ENCODE measurements at places on chromosomes 1 and 21.

GRCh38 chr1:96837057-96837780 lies 115.6 kb downstream of the PTBP2 start:
- DNase-seq: no peak

- no peak for DNase-seq
Measured at GRCh38 chr1:244919320-244920282, 55.3 kb upstream of the HNRNPU start.

- DNase-seq: peak; percentile 22
Measured at GRCh38 chr21:35616090-35616489, 444.2 kb downstream of the SETD4 start.

DNA sequence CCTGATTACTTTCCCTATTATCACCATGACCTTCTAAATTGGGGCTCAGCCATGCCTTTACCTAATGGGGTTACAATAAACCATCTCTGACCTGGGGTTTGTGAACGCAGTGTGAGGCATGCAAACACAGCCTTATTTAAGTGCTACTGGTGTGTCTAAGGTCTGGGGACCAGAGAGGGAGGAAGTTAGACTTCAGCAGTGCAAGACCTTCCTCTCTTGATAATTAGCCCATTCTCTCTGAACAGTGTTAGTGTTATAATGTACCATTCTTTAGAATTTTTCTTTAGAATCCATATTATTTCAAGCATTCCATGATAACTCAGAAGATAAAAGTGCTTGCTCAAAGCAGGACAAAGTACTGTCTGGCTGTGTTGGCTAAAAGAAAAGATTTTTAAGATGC lies 10.5 kb upstream of the LRRC8D start:
- no peak for DNase-seq

GRCh38 chr21:38920631-38921398 lies 115.1 kb downstream of the ETS2 start:
- DNase-seq: no peak

GRCh38 chr1:91165033-91165654 lies 143.3 kb upstream of the ZNF644 start:
- peak; percentile 77 for DNase-seq

DNA sequence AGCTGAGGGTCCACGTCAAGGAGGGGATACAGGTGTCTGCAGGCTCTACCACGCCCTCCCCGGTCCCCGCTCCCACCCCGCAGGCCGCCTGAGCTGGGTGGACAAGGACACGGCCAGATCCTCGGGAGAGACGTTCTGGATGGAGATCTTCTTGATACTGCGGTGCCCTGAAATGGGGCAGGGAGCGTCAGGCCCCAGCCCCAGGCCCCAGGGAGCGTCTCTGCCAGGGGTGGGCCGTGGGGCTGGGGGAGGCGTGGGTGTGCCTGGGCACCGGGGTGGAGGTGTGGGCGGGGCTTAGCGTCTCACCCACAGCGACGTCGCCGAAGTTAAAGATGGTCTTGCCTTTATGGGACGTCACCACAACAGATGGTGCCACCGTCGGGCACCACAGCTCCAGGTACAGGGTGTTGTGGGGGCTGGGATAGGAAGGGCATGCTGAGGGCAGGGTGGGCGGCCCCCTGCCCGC lies 7.3 kb upstream of the TMEM52 start:
- no peak for DNase-seq

DNA sequence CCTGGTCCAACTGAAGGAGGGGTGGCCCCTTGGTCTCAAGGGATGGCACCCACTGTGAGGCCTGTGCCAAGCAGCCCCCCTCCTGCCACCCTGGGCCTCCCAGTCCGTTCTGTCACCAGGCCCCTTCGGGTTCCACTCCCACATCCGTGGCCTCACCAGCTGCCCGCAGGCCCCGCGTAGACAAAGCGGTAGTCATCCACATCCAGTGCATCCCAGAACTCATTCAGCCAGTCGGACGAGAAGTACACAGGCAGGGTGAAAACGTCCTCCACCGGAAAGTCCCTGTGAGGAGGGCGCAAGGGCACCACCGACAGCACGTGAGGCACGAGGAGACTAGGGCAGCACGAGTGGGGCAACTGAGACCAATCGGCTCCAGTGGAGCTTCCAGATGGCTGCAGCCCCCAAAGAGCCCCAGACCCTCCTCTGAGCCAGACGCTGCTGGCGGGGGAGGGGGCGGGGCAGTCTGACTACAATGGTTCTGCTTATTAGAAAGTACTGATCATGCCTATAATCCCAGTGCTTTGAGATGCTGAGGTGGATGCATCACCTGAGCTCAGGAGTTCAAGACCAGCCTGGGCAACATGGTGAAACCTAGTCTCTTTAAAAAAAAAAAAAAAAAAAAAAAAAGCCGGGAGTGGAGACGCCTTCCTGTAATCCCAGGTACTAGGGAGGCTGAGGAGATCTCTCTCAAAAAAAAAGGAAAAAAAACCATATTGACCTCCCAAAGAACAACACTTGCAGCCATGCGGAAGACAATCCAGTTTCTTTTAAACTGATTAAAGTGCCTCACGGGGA lies 1.2 kb downstream of the JMJD4 start:
- no peak for DNase-seq

DNA sequence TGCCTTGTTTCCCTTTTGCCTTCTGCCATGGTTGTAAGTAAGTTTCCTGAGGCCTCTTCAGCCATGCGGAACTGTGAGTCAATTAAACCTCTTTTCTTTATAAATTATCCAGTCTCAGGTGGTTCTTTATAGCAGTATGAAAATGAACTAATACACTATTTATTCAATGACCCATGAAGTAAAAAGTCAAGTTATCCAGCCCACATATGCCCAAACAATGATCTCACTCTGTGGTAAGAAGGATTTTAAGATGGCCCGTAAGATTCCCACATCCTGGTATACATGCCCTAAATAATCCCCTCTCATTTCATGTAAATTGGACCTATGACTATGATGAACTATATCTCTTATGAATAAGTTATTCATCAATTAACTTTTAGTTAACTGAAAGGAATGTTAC lies 1008.3 kb upstream of the B3GALT2 start:
- no peak for DNase-seq

DNA sequence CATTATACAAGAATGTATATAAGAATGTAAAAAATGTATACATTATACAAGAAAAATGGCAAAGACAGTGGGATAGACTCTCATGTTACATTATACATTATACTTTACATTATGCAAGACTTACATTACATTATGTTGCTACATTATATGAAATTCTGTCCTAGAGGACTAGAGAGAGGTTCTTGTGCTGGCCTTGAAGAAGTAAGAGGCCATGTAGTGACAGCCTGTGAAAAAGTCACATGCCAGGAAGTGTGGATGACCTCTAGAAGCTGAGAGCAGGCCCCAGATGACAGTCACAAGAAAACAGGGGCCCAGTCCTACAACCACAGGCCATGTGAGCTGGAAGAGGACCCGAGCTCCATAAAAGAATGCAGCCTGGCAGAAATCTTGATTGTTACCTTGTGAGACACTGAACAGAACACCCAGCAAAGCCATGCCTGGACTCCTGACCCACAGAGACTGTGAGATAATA lies 30.5 kb upstream of the AHCYL1 start:
- DNase-seq: no peak

DNA sequence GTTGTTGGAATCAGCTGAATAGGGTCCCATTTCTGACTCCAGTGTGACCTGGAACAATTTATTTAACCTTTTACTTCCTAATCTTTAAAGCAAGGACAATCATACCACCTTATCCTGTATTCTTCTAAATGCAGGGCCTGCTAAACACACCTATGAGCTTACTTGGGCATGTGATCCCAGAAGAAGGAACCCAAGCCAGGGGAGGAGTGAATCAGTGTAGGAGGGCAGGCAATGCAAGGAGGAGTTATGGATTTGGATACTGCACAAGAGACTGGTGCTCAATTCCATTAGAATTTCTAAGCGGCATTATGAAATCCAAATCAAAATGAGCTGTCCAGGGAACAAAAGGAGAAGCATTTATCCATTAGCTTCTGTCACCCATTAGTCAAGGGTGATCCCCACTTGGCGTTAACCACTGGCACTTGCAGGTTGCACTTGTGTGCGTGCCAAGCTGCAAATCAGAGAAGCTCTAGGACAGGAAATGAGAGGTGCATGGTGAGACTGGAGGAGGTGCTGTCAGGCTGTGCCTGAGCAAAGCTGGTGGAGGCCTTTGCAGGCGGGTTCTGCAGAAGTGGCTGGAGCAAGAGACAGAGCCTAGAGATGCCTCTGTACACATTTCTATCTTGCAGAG lies 297.2 kb upstream of the PLXNA2 start:
- DNase-seq: no peak

DNA sequence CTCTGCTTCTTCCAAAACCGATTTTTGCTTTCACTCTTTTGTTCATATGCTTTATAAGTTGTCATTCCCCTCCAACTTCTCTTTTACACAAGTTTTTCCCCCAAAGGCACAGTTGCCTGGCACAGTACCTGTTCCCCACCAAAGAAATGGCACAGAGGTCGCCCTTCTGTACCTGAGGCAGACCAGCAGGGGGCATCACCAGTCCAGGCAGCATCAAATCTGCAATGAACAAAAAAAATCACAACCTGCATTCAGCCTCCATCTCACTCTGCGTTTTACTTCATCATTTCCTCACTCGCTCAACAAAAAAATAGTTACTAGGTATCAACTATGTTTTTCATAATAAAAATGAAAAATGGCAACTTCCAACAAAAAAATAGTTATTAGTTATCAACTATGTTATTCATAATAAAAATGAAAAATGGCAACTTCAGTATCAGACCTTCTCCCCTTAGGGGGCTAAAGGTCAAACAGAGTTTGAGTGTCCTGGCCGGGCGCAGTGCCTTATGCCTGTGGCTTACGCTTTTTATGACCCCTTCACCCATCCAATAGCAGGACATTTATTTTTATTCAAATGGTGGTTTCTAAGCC lies 4.1 kb downstream of the EIF2D start:
- peak; percentile 39 for DNase-seq

- DNase-seq: no peak
Measured at GRCh38 chr1:40650075-40650474, 15.4 kb downstream of the RIMS3 start.

- DNase-seq: no peak
Measured at GRCh38 chr1:170377440-170377839, 154.5 kb upstream of the GORAB start.

DNA sequence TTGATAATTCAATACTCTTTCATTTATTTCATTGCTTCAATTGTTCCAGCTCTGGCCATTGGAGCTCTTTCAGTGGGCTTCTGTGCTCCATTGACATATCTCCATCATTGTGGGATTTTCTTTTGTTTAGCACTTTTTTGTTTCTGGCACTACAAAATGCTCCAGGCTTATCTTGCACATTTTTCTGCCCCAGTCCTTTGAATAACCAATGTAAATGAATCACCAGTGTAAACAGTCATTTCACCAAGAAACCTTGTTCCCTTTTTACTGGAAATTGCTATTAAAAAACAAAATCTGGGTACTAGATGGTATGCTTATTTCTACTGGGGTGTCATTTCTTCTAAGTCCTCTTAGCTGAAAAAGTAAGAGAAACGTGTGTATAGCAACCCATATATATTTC lies 173.0 kb upstream of the LYPLAL1 start:
- no peak for DNase-seq

- no peak for DNase-seq
Measured at GRCh38 chr1:211490821-211491415, 1.0 kb downstream of the RD3 start.

DNA sequence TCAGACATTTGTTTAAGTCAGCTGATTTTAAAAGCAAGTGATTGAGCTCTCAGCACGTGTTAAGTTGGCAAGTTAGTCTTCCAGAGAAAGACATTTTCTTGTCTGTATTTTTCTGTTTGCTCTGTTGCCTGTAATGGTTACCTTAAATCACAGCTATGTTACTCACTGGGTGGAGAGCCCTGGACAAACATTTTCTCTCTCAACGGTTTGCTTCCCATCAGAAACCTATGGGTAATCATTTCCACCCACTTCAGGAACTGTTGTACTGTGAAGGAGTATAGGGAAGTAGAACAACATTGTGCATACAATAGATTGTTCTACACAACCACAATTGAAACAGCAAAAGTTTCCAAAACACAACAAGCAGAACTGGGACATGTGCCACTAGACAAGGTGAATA lies 113.9 kb upstream of the DPT start:
- no peak for DNase-seq

GRCh38 chr1:26861286-26861701 lies 1.7 kb upstream of the SFN start:
- no peak for DNase-seq

DNA sequence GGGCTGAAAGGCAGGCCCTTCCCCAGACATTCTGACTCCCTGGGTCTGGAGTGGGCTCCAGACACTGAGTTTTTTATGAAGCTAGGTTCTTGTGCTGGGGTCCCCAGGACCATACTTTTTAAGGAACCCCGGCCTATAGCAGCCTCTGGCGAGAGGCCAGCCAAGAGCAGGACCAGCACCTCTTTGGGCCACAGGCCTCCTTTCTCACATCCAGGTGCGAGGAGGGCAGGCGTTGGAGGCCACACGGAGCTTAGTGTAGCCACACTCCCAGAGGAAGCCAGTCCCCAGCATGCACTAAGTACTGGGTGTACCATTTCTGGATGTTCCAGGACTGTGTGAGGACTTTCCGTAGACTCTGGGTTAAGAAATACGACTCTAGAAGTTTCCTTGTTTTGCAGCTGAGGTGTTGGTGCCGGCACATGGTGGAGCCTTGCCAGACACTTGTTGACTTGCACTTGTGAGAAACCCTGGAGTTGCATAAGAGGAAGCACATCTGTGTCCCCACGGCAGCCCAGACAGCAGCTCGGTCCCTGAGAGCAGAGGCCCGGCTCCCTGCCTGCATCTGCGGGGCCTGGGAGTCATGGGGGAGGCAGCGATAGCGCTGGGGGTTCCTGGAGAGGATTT lies 122.2 kb upstream of the VAMP3 start:
- no peak for DNase-seq

GRCh38 chr1:43308635-43309404 lies 8.0 kb downstream of the TIE1 start:
- DNase-seq: no peak

DNA sequence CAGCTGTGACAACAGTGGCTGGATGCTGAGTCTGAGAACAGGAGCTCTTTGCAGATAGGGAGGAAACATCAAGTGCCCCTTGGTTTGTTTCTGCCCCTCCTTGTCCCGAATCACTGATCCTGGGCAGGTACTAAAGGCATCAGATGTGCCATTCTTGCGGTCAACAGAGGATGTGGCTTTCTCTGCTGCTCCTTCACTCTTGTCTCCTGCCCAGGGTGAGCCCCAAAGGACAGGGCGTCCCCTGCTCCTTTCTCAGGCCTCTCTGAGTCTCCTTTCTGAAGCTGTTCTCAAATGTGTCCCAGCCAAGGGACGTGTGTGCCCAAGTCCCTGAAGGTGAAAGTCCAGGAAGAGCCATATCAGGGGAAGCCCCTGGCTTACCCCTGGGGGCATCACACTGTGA lies 31.7 kb downstream of the SLC37A1 start:
- no peak for DNase-seq

All from NCI-H1105 treated with DMSO at 0.1 percent for 48 hours (cell line).